ENCODE measurements at places on chromosomes 7 and 10.

- peak; percentile 69 for DNase-seq
Observed at GRCh38 chr7:31192986-31193385, 140.9 kb downstream of the ADCYAP1R1 start.

DNA sequence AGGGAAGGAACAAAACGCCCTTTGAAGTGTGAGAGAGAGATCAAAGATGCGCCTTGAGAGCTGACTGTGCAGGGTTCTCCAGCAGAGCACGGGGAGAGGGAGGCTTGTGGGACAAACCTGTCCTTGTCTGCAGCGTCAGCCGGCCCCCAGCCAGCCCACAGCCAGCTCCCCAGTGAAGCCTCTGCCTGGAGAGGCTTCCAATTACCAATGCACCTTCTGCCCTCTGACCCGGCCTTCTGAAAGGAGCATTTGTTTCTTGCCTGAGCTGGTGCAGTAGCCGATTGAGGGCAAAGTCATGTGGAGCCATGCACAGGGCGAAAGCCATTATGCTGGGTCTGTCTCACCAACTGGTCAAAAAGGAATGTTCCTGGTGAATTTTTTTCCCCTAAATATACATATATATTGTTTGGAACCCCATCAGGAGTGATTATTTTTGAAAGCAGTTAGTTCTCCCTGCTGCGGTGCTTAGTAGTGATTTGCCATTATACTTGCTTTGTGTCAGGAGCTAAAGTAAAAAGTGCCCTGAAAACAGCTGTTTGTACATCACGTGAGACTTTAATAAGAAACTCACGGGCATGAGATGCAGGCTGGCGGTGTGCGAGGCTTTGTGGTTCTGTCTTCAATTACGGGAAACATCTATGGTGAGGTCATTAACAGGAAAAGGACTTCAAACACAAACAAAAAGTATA lies 268.6 kb downstream of the KLF6 start:
- no peak for DNase-seq

GRCh38 chr10:70893227-70894006 lies 5.1 kb upstream of the PCBD1 start:
- DNase-seq, result no peak

DNA sequence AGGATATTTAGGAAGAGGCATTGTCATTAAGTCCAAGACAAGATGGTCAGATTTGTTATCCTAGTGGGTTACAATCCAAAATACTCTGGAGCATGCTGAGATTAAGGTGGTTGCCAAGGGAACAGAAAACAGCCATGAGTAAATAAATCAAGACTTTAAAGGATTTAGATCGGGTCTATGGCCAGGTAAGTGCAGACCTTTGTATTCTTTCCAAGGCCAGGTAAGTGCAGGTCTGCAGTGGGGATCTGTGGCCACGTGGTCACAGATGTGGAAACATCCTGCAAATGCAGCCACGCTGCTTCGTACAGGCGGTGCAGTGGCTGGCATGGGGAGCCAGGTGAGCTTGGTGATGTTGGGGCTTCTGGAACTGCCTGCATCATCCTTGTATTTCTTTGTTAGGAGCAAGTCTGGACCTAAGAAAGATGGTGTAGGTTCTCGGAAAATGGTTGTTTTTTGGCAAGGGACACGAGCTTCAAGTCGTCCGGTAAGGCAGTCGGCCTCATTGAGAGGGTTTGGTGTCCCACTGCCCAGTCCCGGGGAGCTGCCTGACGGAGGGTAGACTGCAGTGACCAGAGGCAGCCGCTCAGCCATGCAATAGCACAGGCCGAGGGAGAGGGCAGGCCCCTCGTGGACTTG lies 21.8 kb downstream of the ZNF775 start:
- DNase-seq, result no peak

- DNase-seq, result no peak
Observed at GRCh38 chr7:34036051-34036920, 130.9 kb downstream of the BMPER start.

DNA sequence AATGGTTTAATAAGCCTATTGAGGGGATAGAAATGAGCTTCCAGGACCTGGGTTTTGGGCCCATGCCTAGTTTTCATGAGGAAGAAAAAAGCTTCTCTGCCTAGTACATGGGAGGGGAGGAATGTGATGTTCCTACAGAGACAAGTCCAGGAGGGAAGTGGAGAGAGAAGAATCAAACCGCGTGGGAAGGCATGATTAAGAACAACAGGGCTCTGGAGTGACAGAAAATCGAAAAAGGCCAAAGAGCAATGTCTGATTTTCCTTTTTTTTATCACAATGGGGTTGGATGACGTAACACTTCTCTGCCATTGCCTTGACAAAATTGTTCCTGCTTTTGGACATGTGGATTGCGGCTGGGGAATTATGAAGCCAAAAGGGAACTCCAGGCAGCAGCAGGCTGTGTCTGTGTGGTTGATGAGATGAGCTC lies 258.6 kb downstream of the CXCL12 start:
- DNase-seq, result no peak

DNA sequence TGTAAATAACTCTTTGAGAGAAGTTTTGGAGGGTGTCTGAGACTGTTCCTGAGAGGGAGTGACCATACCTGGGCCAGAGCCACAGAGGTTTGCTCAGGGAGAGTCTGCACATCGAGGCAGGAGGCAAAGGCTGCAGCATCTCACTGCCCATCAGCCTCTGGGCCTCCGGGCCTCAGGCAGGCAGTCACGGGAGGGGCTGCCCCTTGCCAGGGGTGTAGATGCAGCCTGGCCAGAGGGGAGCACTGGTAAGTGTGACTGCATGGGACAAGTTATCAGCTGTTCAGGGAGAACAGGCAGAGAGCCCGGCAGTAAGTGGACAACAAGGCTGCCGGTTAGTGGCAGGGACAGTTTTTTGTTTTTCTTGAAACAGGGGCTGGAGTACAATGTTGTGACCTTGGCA lies 55.9 kb downstream of the ZNF467 start:
- DNase-seq, result no peak

- peak; percentile 71 for DNase-seq
Observed at GRCh38 chr7:95609277-95609971, 13.1 kb upstream of the PDK4 start.

GRCh38 chr7:129385116-129385515 lies 49.1 kb upstream of the STRIP2 start:
- DNase-seq, result no peak

DNA sequence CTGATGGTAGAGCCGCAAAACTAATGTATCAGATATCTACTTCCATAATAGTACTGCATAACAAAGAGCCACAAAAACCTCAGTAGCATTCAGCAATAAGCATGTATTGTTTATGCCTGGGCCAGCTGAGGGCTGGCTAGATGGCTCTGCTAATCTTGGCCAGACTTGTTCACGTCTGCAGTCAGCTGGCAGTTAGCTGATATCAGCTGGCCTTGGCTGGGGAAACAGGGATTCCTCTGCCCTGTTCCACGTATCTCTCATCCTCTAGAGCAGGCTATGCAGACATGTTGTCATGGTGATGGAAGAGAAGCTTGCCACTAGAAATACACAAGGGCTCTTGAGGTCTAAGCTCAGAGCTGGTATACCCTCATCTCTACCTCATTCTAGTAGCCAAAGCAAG lies 62.9 kb downstream of the GRM8 start:
- DNase-seq, result peak; percentile 71

DNA sequence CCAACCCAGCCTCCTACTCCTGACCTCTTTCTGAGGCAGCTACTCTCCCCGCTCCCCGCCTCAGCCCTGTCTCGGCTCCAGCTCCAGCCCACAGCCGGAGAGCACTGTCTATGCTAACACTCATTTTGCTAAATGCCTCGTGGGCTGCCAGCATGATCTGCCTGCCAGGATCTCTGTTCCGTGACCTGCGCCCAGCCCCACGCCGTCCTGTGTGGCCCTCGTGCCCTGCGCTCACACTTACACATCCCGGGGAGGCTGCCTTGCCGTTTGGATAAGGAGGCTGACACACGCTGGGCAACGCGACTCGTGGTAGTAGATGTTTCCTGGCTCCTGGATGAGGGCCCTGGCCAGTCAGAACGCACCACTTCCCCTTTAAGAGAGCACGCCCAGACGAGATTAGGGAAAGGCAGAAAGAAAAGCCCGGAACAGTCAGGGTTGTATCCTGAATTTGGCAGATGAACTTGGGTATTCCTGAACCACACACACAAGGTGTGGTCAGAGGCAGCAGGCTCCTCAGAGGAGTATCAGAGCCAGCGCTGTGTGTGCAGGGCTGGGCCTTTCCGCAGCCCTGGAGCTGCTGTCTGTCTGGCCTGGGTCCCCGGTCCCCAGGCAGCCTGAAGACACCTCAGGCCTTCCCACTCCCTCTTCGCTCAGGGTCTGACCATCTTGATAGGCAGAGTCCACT lies 97.7 kb upstream of the EFCAB10 start:
- DNase-seq, result no peak

- DNase-seq, result no peak
Observed at GRCh38 chr10:978826-979421, 9.3 kb upstream of the GTPBP4 start.

GRCh38 chr10:30463944-30464451 lies 30.0 kb downstream of the MAP3K8 start:
- no peak for DNase-seq

- DNase-seq, result no peak
Observed at GRCh38 chr7:45129181-45129800, 17.8 kb upstream of the TBRG4 start.

DNA sequence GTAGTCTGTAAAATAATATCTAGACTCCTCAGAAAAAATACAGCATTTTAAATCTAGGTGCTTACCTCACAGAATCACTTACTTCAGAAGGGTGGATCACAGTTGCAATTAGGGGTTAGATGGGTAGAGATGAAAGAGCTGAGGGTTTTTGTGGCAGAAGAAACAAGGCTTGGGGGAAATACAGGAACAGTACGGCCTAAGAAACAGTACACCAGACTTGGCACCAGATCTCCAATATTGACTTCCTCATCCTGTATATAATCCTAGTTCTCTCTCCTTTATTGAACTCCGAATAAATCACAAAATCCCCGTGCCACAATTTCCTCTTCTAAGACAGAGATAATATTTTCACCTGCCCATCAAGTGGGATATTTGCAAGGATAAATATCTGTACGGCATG lies 14.3 kb downstream of the CEP41 start:
- no peak for DNase-seq

DNA sequence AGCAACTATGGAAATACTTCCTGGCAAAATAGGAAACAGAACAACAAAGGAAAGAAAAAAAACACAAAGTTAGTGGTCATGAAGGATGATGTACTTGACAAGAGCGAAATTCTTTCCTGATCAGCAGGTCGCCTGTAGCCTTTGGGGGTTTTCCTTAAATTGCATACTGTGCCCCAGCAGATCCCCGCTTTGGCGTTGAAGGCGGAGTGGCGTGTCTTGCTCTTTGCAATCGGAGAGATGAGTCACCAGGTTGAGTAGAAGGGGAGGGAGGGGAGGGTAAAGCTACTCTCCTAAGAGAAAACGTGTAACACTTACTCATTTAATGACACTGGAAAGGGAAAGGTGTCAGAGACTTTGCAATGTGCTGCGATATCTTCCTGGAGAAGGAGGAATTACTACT lies 587.2 kb downstream of the SORCS1 start:
- no peak for DNase-seq

DNA sequence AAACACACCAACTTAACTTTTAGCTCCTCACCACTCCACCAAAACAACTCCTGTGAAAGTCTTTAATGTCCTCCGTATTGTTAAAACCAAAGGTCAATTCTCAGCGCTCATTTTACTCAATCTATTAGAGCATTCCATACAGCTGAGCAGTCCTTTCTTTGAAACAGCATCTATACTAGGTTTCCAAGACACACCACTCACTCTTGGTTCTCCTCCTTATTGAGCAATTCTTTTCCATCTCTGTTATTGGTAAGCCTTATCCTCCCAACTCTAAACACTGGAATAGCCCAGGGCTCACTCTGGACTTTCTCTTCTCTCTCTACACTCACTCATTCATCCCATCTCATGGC lies 34.9 kb downstream of the COA1 start:
- no peak for DNase-seq

GRCh38 chr10:5659702-5660528 lies 6.5 kb downstream of the ASB13 start:
- DNase-seq, result no peak

GRCh38 chr7:135199439-135199838 lies 11.9 kb downstream of the WDR91 start:
- no peak for DNase-seq

DNA sequence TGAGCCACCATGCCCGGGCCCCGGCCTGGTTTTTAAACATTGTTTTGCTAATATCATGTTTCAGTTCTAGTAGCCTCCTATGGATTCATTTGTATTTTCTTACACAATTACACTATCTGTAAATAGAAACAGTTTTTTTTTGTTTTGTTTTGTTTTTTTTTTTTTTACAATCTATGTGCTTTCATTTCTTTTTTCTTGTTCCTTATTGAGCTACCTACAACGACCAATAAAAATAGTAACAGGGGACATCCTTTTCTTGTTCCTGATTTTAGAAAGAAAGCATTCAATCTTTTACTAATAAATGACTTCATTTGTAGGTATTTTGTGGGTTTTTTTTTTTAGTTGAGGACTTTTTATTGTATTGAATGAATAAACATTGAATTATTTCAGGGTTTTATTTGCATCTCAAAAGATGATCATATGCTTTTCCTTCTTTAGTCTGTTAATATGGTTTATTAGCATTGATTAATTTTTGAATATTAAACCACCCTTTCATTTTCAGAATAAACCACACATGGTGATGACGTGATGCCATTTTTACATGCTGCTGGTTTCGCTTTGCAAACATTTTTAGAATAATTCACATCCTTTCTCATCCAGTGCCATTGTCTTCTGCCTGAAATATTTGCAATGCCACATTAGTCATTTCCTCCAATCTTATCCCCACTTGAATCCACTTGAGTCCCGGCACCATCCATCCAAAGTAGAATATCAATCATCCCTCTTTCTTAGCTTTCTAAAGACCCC lies 18.1 kb upstream of the AKR1E2 start:
- DNase-seq, result no peak

DNA sequence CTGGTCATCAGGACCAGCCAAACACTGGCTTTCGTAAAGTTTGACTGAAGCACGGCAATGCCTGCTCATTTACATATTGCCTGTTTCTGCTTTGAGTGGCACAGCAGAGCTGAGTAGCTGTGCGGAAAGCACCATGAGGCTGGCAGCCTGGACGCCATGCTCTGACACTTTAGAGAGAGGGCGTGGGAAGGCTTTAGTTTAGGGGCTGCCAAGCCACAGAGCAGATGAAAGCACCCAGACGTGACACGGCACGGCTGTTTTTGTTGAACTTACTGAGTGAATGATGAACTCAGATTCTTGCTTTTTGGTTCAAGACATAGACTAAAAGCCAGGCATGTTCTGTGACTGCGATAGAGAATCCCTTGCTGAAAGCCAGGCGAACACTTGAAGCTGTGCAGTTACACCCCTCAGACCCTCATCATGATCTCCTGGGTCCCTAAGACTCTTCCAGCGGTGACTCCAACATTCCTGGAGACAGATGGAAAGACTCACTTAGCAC lies 182.1 kb downstream of the ZMYND11 start:
- DNase-seq, result no peak

DNA sequence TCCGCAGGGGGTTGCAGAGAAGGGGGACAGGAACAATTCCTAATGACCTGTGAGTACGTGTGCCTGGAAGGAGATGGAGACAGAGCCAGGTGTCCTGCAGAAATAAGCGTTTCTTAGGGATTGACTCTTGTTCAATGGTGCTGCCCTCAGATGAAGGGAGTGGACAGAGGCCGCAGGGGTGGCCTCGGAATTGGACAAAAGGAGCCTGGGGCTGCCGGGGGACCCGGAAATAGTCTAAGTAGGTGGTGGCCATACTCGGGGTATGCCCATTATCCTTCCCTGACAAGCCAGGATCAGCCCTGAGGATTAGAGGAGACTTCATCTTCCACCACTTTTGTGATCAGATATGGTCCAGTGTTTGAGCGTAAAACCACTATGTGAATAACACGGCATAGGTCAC lies 39.2 kb downstream of the ELFN1 start:
- DNase-seq, result no peak

Data from NCI-H748 treated with DMSO at 0.1 percent for 48 hours (cell line).